ENCODE measurements at places on chromosomes 2 and 18.

DNA sequence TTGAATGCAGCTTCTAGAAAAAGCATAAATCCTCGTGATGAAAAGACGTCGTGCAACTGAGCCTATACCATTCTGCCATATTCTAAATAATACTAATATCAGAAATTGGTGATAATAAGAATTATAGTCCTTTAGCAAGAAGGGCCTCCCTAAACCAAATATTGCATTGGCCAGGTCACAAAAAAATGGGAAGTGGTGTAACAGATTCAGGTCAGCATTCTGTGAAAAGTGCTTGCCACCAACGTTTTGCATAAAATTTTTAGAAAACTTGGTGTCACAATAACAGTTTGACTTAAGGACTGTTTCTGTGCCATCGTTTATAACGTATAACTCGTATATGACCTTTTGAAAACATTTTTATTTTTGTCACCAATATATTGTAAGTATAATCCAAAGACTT, 603.6 kb downstream of the CPS1 start:
- DNase-seq = no peak

DNA sequence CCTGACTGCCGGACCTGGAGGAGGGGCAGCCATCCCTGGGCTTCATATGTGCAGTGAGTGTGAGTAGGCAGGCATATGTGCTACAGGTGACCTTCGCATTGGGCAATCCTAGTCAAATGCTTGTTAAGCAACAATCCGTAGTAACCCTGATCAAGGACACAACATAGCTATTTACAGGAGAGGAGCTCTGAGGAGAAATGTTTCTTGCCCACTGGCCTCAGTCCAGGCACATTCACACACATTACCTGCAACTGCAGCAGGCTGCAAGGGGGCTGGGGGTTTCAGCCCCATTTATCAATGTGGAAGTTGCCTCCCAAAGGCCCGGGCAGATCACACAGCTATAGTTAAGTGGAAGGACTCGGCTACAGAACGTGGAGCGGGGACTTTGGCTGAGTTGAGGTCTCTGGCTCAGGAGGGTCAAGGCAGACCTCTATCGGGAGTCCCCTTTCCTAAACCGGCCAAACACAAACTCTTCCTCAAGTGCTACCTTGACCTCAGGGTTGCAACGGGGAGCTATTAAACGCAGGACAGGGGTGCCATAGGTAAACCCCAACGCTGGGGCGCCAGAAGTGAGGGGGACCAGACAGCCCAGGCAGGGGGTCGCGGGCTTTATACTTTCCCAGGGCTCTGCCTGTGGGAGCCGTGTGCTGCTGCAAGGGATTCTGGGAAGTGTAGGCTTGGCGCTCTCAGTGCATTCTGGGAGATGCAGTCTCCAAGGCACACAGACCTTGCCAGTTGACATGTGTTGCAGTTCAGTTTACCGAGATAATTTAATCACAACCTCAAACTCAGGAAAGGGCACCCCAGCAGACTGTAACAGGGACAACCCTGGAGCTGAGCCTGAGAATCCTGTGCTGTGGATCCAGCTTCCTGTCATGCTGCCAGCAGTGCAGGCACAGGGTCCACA, 9.4 kb downstream of the KHK start:
- no peak for DNase-seq

GRCh38 chr2:234640657-234641056, 143.8 kb upstream of the ARL4C start:
- DNase-seq = no peak

DNA sequence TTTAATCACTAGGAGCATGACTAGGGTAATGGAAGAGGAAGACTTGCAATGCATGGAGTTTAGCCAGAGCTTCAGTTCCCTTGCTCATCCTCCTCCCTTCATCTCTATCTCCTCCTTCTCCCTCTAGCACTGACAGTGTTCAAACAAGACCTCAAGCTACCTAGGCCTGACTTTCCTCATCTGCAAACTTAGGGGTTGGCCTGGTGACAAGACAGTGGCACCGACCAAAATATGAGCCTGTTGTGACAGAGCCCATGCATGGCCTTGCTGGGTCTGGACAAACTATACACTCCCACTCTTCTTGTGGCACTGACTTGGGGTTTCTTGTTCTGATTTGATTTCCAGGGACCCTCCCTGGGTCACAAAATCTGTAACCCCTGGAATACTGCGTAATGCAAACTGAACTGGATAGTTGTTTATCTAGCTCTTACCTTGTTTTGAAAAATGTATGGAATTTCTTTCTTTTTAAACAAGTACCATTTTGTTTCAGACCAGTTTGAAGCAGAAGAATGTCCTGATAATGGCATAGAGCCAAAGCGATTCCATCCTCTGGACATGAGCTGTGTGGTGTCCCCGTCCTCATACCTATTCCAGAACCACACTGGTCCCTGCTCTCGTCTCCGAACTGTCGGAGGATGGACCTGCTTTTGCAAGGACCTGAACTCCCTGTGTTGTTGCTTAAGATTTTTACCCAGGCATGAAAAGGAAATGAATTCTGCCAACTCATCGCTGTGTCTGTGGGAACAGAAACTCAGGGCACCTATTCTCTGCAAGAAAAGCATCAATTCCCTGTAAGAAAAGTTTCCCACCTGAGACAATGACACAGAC, 33.4 kb upstream of the PPP4R1 start:
- no peak for DNase-seq

- no peak for DNase-seq
Observed at GRCh38 chr2:187272255-187272654, 175.8 kb downstream of the CALCRL start.

DNA sequence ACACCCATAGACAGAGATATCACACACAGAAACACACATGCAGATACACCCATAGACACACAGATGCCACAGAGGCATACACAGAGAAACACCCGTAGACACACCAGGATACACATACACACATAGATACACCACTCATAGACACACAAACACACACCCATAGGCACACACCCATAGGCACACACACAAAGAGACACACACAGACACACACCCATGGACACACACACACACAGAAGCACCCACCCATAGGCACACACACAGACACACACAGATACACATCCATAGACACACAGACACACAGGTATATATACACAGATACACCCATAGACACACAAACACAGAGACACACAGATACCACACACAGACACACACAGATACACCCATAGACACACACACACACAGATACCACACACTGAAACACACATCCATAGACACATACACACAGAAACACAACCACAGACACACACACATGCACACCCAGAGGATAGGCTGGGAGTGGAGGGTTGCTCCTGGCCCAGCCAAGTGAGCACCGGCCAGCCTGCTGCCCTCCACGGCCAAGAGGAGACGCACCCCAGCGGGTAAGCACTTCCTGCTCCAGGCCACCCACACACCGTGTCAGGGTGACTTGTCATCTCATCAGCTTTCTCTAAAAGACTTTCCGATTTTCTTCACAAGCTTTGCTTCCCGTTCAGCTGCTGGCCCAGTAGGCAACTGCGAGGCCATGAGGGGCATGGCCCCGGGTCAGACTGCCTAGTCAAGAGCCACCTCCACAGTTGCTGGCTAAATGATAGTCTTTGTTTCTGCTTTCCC, 14.1 kb upstream of the CNNM3 start:
- DNase-seq = no peak

DNA sequence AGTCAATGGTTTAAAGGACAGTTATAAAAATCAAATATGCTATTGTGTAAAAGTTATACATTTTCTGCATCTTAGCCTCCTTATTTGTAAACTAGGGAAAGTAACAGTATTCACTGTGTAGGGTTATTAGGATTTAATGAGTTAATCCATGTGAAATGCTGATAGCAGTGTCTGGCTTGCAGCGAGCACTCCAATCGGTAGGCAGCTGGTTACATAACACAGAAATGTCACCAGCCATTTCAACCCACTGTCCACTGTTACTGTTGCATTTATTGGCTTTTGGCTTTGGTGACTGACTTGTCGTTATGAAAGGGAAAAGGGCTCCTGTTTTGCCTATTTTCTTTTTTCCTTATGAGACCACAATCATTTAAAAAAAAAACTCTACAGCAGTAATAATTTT, 38.9 kb downstream of the ID2 start:
- no peak for DNase-seq

- DNase-seq = no peak
Observed at GRCh38 chr18:71899707-71900472, 644.3 kb downstream of the CBLN2 start.

- no peak for DNase-seq
Observed at GRCh38 chr2:24768601-24769000, 24.6 kb downstream of the PTRHD1 start.

DNA sequence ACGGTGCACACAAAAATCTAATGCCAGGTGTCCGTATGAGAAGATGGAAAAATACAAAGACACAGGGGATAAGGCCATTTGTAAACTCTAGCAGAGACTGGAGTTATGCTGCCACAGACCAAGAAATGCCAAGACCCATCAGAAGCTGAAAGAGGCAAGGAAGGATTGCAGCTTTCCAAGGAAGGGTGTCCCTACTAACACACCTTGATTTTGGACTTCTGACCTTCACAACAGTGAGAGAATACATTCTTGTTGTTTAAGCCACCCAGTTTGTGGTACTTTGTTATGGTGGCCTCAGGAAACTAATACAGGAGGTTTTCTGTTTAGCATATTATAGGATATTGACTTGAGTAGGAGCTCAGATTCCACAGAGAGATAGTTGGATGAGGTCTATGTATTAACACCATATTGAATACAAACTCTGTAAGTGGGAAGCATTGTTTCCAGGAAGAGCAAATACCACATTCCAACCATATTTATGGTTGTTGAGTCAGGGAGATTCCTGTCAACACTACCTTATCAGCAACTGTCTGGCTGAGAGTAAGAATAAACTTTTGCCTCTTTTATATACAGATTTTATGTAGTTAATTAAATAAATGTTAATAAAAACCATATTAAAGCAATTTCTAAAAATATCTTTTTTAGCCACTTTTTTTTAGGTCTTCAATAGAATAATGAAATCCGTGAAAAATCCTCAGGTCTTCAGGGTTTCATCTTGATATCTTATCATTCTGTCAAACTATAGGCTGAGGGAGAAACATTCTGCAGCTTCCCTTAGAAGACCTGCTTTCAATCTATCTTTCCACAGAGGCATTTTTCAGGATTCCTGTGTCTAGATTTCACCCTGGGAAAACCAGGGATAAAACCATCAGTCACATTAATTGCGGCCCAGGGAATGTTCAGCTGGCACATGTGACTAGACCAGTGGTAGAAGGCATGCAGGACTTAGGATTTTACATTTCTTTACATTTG, 35.4 kb upstream of the HNMT start:
- no peak for DNase-seq

DNA sequence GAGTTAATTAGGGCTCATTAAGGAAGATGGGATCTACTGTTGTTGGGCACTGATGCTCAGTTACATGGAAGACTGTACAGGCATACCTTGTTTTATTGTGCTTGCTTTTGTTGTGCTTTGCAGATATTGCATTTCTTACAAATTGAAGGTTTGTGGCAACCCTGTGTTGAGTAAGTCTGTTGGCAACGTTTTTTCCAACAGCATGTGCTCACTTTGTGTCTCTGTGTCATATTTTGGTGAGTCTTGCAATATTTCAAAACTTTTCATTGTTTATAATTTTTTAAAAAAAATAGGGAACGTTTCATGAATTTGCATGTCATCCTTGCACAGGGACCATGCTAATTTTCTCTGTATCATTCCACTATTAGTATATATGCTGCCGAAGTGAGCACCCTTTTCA, 15.6 kb downstream of the PHLPP1 start:
- DNase-seq = no peak

- no peak for DNase-seq
Observed at GRCh38 chr2:147374423-147374811, 470.4 kb upstream of the ACVR2A start.

- DNase-seq = no peak
Observed at GRCh38 chr2:240703417-240704341, 12.0 kb downstream of the AQP12A start.

GRCh38 chr2:79375817-79376216, 137.0 kb upstream of the CTNNA2 start:
- DNase-seq = no peak

DNA sequence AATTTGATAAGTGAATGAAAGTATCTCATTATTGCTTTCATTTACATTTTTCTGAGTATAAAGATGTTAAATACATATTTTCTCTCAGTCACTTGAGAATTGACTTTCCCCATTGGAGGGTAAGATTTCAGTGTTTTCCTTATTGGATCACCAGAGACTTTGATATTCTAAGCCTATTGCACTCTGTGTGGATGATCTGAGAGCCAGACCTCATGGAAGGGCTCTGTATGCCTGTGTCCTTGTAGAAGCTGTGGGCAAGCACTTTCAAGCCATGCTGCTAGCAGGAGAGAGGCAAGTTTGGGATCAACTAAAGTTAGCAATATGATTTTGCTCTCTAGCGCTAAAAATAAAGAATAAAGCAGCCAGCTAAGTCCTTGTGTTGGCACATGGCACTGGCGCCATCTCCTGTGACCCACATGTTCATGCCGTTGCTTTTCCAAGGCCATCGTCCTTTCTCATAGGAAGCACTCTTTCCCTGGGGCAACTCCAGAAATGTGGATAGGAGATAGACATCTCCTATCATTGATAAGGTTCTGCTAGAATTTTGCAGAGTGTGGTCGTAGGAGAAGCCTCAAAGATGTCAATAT, 72.6 kb downstream of the AOX1 start:
- DNase-seq = no peak

DNA sequence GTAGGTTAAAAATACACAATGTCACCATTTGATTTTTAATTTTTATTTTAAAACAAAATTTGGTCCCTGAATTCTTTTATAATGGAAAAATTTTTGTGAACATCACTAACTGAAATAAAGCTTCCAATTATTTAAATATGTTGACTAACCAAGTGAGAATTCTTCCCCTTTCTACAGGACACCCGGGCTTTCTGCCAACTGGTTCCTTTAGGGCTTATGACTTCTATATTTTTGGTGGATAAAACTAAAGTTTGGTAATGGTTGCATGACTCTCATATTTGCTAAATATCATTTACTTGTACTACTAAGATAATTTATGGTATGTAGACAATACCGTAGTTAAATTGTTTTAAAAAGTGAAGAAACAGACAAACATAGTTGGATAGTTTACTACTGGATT, 291.0 kb upstream of the DOK6 start:
- no peak for DNase-seq

GRCh38 chr2:115678129-115678528, 1235.7 kb downstream of the DPP10 start:
- no peak for DNase-seq

All from stimulated activated CD8-positive, alpha-beta memory T cell treated with anti-CD3 and anti-CD28 coated beads, Interleukin-7, amount 100 ng/mL, for 1 hour (primary cell).